ENCODE measurements at places on chromosomes 3 and 15.

GRCh38 chr3:141412087-141412935 lies 44.0 kb downstream of the ZBTB38 start:
- no peak for DNase-seq

GRCh38 chr3:172317984-172318383 lies 130.3 kb downstream of the GHSR start:
- no peak for DNase-seq

DNA sequence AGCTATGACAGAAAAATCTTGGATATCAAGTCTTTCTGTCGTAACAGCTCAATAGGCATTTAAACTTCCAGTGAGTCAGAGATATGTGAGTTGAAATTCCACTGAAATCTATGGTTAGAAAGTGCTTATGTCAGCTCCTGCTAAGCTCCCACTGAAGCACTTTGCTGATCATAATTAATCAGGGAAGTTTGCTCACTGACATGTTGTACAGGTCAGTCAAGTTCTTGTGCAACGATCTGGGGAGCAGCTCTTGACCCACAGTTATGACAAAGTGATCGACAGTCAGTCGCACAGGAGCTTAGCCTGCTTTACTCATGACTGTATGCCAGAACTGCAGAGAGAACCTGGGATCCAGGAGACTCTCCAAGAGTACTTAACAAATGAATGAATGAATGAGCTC lies 453.5 kb downstream of the SOX2 start:
- no peak for DNase-seq

GRCh38 chr3:62592408-62592807 lies 219.1 kb upstream of the FEZF2 start:
- DNase-seq, result no peak

GRCh38 chr15:32909431-32909830 lies 191.6 kb downstream of the GREM1 start:
- DNase-seq, result no peak

GRCh38 chr3:171393032-171393744 lies 67.0 kb downstream of the TNIK start:
- DNase-seq, result no peak

- DNase-seq, result no peak
Measured at GRCh38 chr3:195204360-195205163, 66.4 kb downstream of the XXYLT1 start.

DNA sequence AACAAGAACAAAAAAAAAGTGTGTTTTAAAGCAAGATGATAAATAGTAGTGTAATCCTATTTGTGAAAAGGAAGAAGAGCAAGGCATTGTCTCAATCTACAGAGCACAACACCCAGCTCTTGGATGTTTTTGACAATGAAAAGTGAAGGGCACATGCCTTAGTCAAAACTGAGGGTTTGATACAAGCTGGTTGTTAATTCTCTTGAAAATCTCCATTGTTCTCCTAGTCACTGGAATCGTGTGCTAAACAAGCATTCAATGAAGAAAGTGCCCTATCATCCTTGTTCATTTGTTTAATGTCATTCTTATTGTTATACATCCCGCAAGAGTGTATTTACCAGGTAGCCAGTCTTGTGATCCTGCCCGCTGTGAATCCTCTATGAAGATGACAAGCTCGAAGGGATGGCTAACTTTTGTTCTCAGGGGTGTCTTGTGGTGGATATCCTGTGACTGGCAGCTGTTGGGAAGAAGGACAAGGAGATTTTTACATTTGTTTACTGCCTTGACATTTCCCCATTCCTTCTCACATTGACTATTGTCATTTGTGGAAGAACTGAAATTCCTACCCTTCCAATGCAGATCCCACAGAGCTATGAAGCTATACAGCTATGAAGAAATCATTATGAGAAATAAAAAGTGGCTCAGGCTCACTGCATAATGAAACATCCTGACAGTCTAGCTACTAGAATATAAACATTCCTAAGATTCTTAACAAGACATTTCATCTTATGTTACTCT lies 175.9 kb downstream of the VGLL3 start:
- DNase-seq, result no peak

- no peak for DNase-seq
Measured at GRCh38 chr3:188080091-188080490, 73.9 kb upstream of the LPP start.

DNA sequence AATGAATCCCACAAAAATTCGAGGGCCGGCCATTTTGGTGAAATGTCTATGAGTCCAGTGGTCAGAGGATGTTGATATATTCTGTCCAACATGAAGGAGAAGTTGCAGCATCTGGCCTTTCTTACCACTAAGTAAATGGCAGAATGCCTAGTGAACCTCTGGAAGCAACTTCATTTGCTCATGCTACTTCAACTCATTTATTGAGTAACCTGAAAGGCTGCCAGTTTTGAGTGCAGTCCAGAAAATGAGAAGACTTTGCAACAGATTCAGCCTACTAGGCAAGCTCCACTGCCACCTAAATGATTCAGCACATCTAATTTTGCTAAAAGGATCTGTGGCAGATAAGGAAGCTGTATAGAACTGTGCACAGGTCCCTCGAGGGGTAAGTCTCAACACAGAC lies 265.0 kb downstream of the OPA1 start:
- no peak for DNase-seq

DNA sequence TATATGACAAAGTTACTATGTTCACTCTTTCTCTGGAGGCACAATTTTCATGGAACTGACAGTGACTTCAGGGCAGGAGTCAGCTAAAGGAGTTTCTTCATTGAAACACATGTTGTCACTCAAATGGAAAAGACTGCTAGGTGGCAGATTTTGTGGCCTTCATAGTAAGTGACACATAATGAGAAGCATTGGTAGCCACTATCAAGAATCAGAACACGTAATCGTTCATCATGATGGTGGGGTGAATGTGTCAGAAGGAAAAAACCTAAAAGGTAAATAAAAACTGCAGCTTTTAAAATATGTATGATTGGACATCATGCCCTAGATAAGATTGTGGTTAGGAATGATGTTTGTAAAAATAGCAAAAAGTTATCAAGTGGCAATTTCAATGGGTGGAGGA lies 1491.0 kb downstream of the SI start:
- DNase-seq, result no peak

DNA sequence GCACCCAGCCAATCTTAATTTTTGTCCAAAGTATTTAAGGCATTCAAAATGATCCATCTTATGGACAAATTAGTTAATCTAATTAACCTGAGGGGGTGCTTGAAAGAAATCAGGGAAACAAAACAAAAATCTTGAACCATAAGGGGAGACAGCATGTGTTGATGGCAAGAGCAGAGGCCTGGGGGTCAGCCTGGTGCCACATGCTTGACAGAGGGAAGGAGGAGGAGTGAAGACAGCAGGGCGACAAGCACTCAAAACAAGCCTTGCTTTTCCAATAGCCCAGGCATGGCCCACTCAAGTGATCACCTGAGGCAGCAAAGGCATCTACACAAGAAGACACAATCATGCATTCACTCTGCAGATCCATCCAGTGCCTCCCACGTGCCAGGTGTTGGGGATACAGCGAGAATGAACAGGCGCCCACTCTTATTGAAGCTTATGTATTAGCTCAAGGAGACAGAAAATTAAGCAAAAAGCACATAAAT lies 25.0 kb upstream of the MGLL start:
- DNase-seq, result no peak

GRCh38 chr3:30248423-30248822 lies 358.0 kb upstream of the TGFBR2 start:
- no peak for DNase-seq

DNA sequence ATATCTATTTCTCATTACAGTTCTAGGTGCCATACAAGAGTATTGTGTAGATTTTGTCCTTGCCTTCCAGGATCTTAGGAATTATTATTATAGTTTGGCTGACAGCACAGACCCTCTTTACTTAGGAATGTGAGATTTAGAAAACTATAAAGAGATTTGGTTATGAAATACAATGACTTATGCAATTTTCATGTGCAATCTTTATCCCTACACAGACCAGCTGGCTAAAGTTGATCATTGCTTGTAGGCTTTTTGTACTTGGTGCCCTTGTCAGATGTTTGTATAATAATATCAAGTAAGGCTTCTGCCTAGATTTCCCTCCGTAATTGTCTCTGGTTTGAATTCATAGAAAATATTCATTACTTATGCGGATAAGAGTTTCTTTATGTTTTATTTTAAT lies 174.5 kb upstream of the GAP43 start:
- no peak for DNase-seq

GRCh38 chr15:79168922-79169456 lies 78.4 kb upstream of the RASGRF1 start:
- no peak for DNase-seq

- DNase-seq, result no peak
Measured at GRCh38 chr3:71771884-71772283, 13.1 kb downstream of the PROK2 start.

DNA sequence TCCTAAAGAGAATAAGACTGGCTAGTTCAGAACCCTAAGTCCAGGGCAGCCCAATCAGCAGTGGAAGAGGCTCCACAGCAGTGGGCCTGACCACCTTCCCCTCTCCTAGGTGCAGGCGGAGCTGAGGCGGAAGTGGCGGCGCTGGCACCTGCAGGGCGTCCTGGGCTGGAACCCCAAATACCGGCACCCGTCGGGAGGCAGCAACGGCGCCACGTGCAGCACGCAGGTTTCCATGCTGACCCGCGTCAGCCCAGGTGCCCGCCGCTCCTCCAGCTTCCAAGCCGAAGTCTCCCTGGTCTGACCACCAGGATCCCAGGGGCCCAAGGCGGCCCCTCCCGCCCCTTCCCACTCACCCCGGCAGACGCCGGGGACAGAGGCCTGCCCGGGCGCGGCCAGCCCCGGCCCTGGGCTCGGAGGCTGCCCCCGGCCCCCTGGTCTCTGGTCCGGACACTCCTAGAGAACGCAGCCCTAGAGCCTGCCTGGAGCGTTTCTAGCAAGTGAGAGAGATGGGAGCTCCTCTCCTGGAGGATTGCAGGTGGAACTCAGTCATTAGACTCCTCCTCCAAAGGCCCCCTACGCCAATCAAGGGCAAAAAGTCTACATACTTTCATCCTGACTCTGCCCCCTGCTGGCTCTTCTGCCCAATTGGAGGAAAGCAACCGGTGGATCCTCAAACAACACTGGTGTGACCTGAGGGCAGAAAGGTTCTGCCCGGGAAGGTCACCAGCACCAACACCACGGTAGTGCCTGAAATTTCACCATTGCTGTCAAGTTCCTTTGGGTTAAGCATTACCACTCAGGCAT lies 33.7 kb downstream of the VIPR1 start:
- peak; percentile 30 for DNase-seq

DNA sequence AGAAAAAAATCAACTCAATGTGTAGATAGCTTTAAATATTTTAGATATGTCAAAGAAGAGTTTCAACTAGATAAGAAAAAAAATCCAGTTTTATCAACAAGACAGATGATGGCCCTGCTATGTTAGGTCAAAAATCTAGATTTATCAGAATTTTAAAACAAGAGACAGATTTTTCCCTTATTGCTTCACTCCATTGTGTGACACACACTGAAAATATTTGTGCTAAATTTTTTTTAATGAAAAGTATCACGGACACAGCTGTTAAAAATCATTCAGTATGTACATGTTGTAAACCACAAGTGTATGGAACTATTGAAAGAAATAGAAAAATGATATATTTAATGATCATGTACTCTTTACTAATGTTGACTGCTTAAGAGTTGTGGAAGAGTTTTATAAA lies 43.6 kb downstream of the FOXB1 start:
- no peak for DNase-seq

GRCh38 chr3:48187579-48188265 lies 495 bp downstream of the CDC25A start:
- DNase-seq, result peak; percentile 17

DNA sequence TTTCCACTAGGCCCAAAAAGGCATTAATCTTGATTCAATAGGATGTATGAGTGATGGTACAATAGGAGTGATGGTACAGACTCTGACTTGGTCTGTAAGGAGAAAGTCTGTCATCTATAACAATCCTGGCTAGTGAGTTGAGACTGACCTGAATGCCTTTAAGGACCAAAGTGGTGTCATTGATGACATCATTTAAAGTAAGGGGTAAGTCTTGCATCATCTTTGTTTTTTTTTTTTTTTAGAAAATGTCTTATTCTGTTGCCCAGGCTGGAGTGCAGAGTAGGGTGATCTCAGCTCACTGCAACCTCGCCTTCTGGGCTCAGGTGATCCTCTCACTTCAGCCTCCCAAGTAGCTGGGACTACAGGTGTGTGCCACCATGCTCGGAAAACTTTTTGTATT lies 5.6 kb upstream of the TMEM45A start:
- no peak for DNase-seq

DNA sequence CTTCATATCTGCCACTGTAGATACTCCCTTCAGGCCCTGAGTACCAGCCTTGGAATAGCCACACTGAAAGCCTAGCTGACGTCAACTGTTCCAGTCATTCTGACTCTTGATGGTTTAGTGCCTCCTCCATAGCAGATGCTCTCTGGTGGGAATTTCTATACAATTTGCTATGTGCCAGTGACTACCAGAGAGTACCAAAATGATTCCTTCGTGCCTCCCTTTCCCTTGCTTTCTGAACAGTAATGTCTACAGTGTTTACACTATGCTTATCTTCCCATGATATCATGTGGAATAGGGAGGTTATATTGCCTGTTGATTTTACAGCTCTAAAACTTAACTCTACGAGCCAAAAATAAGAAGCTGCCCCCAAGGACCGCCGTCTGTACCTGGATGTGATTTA lies 109.7 kb upstream of the GMNC start:
- no peak for DNase-seq

DNA sequence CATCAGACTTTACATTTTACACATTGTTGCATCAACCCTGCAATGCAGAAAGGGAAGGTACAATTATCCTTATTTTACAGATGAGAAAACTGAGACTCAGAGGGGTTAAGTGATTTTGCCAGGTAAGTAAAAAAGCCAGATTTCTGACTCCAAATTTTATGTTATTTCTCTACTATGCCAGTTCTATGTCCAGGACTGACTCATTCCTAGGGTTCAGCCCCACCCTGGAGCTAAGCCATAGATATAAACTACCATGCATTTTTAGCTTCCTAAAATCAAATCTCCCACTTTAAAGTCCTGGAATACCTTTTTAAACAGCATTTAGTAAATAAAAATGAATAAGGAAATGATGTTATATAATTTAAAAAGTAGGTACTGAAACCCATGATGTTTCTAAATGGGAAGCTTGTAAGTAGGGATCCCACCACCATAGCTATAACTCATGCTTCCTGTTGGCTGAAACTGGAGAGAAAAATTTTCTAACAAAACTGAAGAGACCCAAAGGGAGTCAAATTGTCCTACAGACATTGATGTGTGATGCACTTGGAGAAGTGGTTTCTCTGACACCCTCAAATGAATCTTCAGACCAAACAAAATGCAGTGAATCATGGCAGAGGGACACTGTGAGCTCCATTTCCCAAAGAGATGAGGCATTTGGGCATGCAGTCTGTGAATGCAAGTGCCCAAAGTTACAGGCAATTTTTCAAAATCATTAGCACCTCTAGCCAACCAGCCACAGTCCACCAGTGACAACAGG lies 301.7 kb upstream of the UMPS start:
- DNase-seq, result no peak
